ENCODE measurements at places on chromosomes 3 and 15.

DNA sequence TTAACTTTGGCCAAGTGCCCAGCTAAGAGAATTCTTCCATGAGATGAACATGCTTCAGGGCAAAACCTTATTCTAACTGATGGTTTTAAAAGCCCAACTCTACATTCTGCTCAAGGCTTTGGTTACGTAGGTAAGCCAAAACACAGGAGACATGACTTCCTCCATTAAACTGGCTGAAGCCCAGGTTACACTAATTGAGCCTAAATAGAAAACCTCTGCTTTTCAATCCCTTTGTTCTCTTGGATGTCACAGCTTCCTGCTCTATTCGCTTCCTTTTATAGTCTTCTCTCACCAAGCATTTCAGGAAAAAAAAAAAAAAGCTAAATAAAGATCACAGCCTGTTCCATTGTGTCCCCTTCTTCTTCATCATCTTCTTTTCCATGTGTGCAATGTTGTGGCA lies 420.4 kb downstream of the TIGIT start:
- no peak for DNase-seq

DNA sequence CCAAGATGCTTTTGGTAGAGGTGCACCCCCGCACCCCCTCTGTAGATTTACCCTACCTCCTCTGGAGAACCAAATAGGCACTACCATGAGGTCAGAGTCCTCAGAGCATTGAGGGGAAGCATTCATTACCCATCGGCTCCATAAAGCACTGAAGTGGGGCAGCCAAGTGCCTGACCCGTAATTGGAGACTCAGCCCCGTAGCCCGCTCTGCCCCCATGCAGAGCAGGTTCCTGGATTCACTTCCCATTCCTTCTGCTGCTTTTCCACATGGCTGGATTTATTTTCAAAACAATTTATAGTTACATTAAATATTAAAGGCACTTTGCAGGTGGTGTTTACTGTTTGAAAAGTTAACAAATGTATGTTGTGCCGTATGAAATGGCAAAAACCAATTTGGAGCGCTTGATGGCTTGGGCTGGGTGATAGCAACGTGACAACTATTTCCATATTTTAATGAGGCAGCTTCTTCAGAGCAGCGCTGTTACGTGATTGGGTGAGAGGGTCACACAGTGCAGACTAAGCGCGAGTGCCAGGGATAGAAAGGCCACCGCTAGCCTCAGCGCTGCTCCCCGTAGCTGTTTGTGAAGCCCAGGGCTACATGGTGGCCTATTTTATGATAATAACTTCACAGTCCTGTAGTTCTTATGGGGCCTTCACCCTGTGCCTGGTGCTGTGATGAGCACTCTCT lies 373.8 kb upstream of the PROK2 start:
- DNase-seq: no peak

GRCh38 chr3:123733805-123734526 lies 149.1 kb upstream of the HACD2 start:
- no peak for DNase-seq

DNA sequence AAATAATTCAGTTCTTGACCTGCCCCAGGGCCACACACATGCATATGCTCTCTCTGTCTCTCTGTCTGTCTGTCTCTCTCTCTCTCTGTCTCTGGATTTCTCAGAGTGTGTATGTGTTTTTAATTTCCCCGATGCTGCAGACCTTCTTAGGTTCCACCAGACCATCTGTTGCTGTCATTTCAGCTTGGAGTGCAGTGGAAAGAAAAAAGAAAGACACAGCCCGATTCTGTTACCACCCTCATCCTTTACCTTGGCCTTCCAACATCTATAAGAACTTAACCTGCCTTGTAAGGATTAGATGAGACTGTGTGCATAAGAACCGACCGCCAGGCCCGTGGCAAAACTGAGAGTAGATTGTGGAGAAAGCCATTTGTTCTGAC lies 9.7 kb upstream of the PGPEP1L start:
- no peak for DNase-seq

DNA sequence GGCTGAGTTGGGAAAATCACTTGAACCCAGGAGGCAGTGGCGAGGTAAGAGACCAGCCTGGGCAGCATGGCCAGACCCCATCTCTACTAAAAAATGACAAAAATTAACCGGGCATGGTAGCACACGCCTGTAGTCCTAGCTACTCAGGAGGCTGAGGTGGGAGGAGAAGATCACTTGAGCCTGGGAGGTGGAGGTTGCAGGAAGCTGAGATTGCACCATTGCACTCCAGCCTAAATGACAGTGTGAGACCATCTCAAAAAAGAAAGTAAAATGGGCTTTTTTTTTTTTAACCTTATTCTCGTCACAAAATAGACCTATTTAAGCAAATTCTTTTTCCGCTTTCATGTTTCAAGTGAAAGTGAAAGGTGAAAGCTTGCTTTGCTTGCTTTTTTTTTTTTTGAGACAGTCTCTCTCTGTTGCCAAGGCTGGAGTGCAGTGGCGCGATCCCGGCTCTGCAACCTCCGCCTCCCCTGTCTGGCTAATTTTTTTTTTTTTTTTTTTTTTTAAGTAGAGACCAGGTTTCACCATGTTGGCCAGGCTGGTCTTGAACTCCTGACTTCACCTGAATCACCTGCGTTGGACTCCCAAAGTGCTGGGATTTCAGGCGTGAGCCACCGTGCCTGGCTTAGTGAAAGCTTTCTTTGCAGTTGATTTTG lies 3.6 kb downstream of the PDIA3 start:
- DNase-seq: no peak

DNA sequence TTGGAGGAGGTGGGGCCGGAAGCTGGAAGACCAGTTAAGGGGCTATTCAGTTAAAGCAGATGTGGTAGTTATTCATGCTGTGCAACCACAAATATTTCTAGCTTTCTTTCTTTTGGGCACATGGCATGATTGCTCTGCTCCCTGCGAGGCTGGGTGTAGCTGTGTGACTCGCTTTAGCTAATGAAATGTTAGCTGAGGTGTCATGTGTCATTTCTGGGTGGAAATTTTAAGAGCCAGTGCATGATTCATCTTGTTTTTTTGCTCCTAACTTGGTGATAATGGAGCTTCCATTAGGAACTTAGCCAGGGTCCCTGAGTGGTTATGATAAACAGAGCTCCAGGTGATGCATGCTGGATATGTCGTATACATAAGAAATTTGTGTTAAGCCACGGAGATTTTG lies 300.6 kb downstream of the SATB1 start:
- DNase-seq: no peak

- DNase-seq: no peak
These were observed 112.5 kb upstream of the MLF1 start for GRCh38 chr3:158458464-158458863.

- no peak for DNase-seq
These were observed 110.0 kb upstream of the PLSCR5 start for GRCh38 chr3:146715170-146715569.

GRCh38 chr3:141725036-141725435 lies 13.1 kb upstream of the RNF7 start:
- DNase-seq: no peak

DNA sequence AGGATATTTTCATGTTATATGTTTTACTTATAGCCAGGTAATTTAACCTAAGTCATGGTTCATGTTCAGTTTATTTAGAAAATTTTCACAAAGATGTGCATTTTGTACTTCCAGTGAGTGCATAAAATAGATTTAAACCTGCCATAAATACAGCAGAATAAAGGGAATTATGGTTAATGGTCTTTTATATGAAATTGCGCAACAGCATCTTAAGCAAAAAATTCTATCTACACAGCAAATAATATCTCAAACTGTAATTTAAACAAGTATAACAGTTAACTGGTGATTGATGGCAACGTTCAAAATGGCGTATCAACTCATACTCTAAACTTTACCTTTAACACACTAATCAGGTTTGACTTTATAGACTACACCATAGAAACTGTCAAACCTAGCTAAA lies 97.6 kb downstream of the ROBO1 start:
- DNase-seq: no peak

- DNase-seq: no peak
These were observed 24.0 kb upstream of the USP3 start for GRCh38 chr15:63480441-63480821.

- no peak for DNase-seq
These were observed 3.8 kb downstream of the P4HTM start for GRCh38 chr3:48993834-48994233.

- DNase-seq: no peak
These were observed 327.8 kb upstream of the TBC1D5 start for GRCh38 chr3:18070231-18070630.
